ENCODE measurements at places on chromosomes 11 and 22. TPM values are rescaled to one million over a fixed set of nuclear protein-coding genes. Genes with fewer than 3 reads are reported as not detected.

PTPRJ gene
- 11.8 TPM for total RNA-seq

FDXACB1 gene
- total RNA-seq: 9.9 TPM

TNRC6B gene
- 35.9 TPM for total RNA-seq

RIMBP3B gene
- 0.19 TPM for total RNA-seq

CDKN1C gene
- total RNA-seq: 0.85 TPM

ZNF215 gene
- 2.5 TPM for total RNA-seq

SYT7 gene
- total RNA-seq: not detected

APOC3 gene
- not detected for total RNA-seq

CD6 gene
- 169 TPM for total RNA-seq

APOA1 gene
- 0.33 TPM for total RNA-seq

OR52I2 gene
- not detected for total RNA-seq

NDUFS8 gene
- total RNA-seq: 126 TPM

FOSL1 gene
- total RNA-seq: 15.8 TPM

ST14 gene
- 0.14 TPM for total RNA-seq

ACR gene
- total RNA-seq: not detected

MGAT3 gene
- total RNA-seq: 1.0 TPM

TMEM86A gene
- total RNA-seq: 0.52 TPM

PGA5 gene
- total RNA-seq: not detected

TCP11L1 gene
- 15.0 TPM for total RNA-seq

BSX gene
- not detected for total RNA-seq

THRSP gene
- not detected for total RNA-seq

OR51E2 gene
- not detected for total RNA-seq

ANKK1 gene
- total RNA-seq: 0.14 TPM

Measured in activated naive CD8-positive, alpha-beta T cell treated with anti-CD3 and anti-CD28 coated beads for 36 hours (primary cell).